NCI-H446 (cell line): ENCODE measurements at places on chromosomes 12 and 14.

DNA sequence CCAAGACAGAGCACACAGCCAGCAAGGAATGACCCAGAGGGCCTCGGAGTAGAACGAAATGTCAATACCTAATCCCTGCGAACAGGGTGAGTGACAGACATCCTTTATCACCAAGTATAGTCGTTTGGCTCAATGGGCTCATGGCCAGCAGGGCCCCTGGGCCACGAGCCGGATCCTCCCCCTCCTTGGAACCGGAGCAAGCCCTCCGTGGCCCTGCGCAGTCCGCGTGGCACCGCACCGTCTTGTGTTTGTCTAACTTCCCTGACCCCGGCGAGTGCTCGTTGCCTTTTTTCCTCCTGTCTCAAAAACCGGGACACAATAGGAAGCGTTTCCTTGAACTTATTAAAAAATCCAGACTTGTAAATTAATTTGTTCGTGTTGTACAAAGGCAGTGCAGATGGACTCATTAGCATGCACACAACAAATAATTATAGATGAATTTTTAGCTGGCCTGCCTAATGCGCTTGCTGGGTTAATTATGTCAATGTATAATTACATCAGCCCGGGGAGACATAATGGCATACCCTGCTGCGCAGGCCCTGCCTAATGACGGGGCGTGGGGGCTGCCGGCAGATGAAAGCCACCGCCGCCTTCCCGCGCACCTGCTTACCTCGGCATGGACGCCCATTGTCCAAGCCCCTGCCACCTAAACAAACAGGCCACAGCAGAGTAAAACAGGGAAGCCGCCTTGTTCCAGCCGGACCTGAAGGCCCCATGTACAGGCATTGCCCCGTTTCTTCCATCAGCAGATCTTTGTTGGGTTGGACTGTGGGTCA is 81.6 kb downstream of the PHETA1 start:
- no peak for DNase-seq

DNA sequence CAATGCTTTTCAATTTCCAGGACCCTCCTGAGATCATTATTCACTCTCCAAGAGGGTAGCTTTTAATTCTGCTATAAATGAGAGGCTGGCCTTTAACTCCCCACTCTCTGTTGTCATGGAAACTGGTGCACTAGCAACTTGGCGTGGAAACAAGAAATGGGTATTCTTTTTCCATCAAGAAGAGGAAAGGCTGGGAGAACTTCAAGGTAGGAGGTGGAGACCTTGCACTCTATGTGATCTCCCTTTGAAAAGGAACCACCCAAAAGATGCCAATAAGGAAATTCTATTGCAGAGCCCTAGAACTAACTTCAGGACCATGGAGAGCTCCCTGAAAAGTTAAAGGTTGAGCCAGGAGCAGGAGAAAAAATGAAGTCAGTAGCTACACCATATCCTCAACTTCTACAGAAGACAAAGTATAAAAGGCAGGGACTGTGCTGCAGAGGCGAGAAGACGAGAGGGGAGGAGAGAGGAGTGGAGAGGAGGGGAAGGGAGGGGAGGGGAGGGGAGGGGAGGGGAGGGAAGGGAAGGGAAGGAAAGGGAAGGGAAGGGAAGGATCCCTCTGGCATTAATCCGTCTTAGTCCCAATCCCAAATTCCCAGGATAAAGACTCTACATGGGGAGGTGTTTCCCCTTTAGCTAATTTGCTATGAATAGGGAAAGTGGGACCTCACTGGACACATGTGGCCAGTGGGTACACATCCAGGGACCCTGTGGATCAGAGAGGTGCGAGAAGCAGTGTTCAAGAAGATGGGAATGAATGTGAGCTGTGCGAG is 46.7 kb upstream of the FICD start:
- DNase-seq = peak; percentile 13

GRCh38 chr14:34119107-34119858 is 168.4 kb upstream of the EGLN3 start:
- DNase-seq = no peak

GRCh38 chr12:119206348-119207062 is 27.8 kb downstream of the HSPB8 start:
- no peak for DNase-seq

DNA sequence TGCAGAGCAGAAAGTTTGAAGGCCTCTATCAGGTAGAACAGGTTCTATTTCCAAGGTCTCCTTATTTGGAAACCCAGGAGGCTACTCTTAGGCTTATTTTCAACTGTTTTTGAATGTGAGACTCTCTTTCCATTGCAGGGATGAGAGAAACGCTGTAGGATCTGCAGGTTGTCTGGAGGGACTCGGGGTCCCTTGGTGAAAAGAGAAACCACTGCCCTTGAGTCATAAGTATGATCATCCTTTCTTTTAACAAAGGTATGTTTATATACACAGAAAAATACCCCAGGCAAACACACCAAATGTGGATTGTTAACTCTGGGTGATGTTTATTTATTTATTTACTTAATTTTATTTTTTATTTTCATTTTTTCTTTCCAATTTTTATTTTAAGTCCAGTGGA is 57.8 kb upstream of the MAX start:
- no peak for DNase-seq

- no peak for DNase-seq
These were observed 47.3 kb downstream of the PTPN11 start for GRCh38 chr12:112466011-112466422.

- DNase-seq = no peak
These were observed 39.8 kb downstream of the BAZ1A start for GRCh38 chr14:34835312-34835711.

DNA sequence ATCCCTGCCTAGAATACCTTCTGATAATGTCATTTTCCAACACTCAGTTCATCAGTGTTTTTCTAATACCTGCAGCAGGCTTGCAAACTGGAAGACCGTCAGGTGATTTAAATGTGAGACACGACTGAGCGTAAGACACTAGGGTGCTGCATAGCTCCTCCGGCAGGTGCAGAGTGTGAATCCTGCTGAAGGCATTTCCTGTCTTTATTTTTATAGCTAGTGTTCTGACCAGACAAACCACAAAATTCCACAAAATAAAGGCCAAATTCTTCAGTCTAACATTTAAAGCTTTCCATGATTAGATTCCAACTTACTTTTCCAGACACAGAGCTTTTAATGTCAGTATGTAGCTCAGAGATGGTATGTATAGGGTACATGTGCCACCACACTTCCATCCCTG is 70.7 kb downstream of the BBS10 start:
- DNase-seq = no peak

- DNase-seq = no peak
These were observed 23.7 kb downstream of the P2RX7 start for GRCh38 chr12:121156365-121156764.

GRCh38 chr12:92930421-92930820 is 1.3 kb upstream of the EEA1 start:
- no peak for DNase-seq

- DNase-seq = no peak
These were observed 8.2 kb upstream of the HMGA2 start for GRCh38 chr12:65816086-65816485.

- no peak for DNase-seq
These were observed 6.7 kb upstream of the STXBP6 start for GRCh38 chr14:25056688-25057078.

GRCh38 chr14:35121026-35121886 is 534 bp downstream of the PPP2R3C start:
- no peak for DNase-seq

GRCh38 chr14:89163031-89163636 is 253.9 kb downstream of the FOXN3 start:
- no peak for DNase-seq

DNA sequence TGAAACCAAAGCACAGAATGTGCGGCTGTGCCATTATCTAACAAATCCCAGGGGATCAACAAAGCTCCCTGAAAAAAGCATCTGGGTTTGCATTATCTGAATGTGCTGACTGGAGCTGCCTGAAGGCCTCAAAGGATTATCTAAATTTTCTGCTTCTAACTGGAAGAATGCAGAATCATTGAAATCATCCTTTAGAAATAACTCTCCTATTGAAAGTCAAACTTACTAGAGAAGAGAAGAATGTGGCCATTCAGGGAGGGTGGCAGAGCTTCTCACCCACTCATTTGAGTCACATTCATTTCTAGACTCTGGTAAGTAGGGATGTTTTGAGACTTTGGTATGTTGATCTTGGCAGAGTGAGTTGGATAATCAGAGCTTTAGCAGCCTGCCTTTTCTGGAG is 220.6 kb upstream of the RGS6 start:
- DNase-seq = no peak

GRCh38 chr12:107681455-107681835 is 4.2 kb upstream of the PWP1 start:
- no peak for DNase-seq

- no peak for DNase-seq
These were observed 29.0 kb downstream of the GLIPR1L2 start for GRCh38 chr12:75419841-75420240.

- DNase-seq = no peak
These were observed 64.8 kb downstream of the PTHLH start for GRCh38 chr12:27907766-27908165.

GRCh38 chr12:92134638-92135274 is 10.9 kb downstream of the BTG1 start:
- DNase-seq = no peak

DNA sequence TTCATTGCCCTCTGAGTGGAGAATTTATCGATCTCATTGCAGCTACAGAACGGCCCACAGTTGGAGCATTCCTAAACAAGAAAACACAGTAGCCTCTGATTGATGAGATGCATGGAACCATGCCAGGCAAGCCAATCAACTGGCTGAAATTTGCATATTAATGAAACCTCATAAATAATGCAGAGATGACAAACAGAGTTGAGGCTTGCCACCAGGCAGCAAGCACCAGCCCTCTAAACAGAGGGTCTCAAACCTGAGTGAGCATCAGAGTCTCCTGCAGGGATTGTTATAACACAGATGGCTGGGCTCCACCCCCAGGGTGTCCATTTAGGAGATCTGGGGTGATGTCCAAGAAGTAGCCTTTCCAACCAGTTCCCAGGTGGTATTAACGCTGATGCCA is 60.9 kb upstream of the CMKLR1 start:
- peak; percentile 56 for DNase-seq

- DNase-seq = no peak
These were observed 60.5 kb upstream of the KIF21A start for GRCh38 chr12:39503439-39503838.

GRCh38 chr12:121970581-121971300 is 50.9 kb upstream of the BCL7A start:
- DNase-seq = no peak

DNA sequence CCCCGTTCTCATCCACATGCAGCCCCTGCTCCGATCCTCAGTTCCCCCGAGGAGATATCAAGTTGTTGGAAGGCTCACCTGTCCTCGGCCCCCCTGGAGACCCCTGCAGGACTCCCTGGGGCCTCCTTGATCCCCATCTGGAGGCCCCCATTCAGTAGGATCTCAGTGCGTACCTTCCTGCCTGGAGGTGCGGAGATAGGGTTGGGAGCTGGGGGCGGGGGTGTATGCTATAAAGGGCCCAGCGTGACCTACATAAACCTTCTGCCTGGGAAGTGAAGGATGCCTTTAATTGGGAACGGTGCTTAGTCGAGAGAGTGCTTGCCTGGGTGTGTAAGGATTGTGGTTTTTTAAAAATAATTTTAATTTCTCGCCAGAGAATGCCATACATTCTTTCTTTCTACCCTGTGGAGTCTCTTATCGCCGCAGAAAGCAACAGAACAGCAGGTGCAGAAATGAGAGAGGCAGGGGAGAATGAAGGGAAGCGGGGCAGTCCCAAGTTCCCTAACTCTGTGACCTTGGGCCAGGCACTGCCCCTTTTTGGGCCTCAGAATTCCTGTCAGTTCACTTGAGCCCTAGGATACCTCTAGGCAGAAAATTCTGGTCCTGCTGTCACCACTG is 153.7 kb downstream of the TSPAN9 start:
- no peak for DNase-seq

DNA sequence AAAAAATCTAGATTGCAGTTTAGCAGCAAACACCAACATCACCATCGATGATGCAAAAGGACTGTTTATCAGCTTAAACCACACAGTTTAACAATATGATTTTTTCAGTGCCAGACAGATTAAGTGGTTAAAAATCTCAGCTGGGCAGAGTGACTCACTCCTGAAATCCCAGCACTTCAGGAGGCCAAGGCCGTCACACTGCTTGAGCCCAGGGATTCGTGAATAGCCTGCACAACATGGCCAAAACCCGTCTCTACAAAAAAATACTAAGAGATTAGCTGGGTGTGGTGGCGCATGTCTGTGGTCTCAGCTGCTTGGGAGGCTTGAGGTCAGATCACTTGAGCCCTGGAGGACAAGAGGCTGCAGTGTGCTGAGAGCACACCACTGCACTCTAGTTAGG is 8.9 kb downstream of the RSRC2 start:
- DNase-seq = no peak

- DNase-seq = peak; percentile 55
These were observed 13.8 kb upstream of the TMTC2 start for GRCh38 chr12:82672811-82673495.

GRCh38 chr14:76109087-76109880 is 42.4 kb upstream of the GPATCH2L start:
- DNase-seq = no peak

GRCh38 chr12:131896811-131897270 is 2.4 kb downstream of the ULK1 start:
- no peak for DNase-seq

DNA sequence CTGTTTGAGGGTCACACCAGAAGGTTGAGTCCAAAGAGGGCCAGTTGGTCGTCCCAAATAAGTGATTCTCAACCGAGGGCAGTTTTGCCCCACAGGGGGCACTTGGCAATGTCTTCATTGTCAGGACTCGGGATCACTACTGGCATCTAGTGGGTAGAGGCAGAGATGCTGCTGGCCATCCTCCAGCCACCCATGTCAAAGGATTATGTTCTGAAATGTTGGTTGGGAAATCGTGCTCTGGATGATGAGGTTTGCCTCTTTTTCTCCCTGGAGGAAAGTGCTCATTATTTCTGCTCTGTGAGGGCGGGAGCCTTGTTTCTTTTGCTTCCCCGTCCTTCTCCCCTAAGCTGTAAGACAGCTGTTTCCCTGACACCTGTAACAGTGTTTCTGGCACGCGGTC is 3.6 kb downstream of the ZNF839 start:
- peak; percentile 45 for DNase-seq

DNA sequence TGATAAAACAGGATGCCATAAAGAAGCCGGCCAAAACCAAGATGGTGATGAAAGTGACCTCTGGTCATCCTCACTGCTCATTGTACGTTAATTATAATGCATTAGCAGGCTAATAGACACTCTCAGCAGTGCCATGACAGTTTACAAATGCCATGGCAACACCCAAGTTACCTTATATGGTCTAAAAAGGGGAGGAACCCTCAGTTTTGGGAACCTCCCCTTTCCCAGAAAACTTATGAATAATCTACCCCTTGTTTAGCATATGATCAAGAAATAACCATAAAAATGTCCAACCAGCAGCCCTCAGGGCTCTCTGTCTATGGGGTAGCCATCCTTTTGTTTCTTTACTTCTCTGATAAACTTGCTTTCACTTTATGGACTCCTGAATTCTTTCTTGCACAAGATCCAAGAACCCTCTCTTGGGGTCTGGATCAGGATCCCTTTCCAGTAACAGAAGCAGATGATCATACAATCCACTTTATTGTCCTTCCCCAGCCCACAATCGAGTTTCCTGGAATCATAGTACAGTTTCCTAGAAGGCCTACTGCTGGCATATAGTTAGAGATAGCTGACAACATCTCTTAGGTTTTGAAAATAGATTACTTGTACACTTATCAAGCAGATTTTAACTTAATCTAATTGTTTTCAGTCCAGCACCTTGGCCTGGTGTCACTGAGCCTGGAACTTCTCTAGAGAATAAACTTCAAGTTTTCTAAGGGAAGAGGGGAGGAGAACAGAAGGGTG is 266.7 kb upstream of the HMGA2 start:
- DNase-seq = no peak
